Daoy (cell line): ENCODE measurements at places on chromosomes 4 and X.

GRCh38 chr4:53705151-53705764 lies 114.0 kb upstream of the LNX1 start:
- DNase-seq = no peak

DNA sequence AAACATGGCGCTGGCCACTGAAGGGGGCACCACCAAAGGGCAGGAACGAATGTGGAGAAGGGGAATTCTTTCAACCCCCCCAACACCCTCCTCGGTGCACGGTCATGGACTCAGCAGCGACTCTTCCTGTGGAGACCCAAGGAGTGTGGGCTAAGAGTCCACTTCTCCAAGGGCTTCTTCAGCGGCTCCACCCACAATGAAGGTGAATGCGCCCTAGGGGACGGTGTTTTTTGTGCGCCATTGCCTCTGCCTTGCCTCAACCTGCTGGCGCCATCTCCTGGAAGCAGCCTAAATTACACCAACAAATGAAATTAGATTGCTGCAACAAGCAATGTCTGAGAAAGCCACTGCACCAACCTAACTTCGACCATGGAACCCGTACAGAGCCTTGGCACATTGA lies 169.2 kb upstream of the MAGEB18 start:
- DNase-seq = no peak

- no peak for DNase-seq
Measured at GRCh38 chr4:120418146-120418545, 351.5 kb upstream of the MAD2L1 start.

- peak; percentile 31 for DNase-seq
Measured at GRCh38 chr4:26458157-26458561, 32.1 kb downstream of the CCKAR start.

DNA sequence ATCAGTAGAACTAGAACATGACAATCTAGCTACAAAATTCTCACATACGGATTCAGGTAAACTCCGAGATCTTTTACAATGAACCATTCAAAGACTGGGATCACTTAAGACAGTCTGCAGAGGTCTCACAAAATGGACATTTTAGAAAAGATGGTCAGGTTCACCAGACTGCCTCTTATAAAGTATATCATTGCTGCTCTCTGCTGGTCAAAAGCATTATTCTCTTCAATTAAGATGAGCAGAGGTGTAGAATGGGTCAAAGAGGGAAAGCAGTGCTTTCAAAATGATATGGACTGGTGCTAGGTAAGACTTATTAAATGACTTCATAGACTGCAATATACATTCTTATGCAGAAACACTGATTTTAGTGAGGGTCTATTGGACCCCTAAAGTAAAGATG lies 434.7 kb downstream of the PACRGL start:
- DNase-seq = no peak

- DNase-seq = no peak
Measured at GRCh38 chrX:103330681-103331288, 746 bp downstream of the TCEAL7 start.

DNA sequence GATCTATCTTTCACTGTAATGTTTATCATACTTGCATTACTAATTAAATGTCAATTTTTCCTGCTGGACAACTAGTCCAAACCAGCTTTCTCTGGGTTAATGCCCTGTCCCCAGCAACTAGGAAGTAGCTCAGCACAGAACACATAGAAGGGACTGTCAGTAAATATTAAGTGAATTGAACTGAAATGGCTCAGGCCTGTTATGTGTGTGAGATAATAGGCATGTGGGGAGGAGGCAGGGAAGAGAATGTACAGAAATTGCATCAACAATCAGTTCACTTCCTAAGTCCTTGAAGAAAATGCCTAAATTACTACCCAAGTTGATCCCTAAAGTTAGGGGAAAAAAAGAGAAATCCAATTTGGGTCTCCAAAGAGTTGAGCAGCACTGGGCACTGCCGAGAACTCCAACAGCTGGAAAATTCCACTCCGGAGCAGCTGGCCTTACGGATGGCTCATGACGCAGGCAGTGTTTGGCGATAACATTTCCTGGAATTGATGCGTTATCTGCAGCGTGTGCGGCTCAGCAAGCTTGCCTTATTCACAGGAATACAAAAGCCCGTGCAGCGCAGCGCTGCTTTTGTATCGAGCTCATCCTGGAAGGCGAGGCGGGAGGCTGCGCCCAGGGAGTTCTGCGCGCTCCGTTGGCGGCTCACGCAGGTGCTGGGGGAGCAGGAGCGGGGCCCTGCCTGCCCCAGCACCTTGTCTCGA lies 297.3 kb upstream of the LCORL start:
- DNase-seq = no peak

DNA sequence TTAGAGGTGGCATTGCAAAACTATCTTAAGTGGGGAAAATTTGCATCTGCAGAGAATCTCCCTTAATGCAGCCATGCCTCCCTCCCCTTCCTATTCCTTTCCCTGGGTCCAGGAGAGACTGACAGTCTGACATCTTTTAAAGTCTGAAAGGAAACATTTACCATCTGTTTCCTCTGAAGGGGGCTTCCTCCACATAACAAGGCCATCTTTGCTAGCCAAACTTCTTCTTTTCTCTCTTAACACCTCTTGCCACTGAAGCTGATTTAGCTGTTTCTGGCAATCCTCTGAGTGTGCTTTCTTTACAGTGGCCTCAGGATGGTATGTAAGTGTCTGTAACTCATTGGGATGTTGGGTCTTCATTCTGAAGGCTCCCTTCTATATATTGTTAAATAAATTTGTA lies 34.6 kb upstream of the AADAT start:
- DNase-seq = no peak

GRCh38 chrX:144297221-144297620 lies 413.4 kb downstream of the UBE2NL start:
- no peak for DNase-seq

- no peak for DNase-seq
Measured at GRCh38 chr4:11337287-11337686, 91.4 kb downstream of the HS3ST1 start.

DNA sequence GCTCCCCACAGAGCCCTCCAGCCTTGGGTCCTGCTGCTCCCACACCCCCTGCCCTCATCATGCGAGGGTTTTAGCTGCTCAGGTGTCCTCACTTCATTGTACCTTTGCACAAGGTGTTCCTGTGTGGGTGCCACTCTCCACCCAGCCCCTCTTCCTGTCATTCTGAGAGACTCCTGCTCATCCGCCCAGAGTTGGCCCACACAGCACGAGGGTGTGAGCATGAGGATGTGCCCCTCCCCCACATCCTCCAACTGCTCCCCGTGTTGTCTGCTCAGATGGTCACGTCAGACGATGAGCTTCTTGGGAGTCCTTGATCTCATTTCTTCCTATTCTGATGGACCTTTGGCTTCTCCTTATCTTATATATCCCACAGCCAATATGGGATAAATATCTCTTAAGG lies 53.2 kb downstream of the HTT-AS start:
- no peak for DNase-seq

GRCh38 chrX:44451056-44451455 lies 91.6 kb downstream of the FUNDC1 start:
- no peak for DNase-seq

- no peak for DNase-seq
Measured at GRCh38 chr4:78585633-78586032, 34.1 kb downstream of the ANXA3 start.

DNA sequence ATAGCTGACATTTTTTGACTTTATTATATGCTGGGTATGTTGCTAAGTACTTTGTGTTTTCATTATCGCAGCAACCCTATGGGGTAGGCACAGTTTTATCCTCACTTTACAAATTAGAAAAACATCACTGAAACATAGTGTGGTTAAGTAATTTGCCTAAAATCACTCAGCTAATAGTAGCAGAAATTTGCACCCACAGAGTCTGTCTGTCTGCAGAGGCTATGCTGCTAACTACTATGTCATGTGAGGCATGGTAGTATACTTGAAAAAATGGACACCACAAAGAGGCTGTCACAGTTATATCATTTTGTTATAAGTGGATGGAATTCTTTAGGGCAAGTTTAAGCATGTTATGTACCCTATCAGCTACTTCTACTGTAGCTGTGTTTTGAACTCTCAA lies 69.0 kb downstream of the STAG2 start:
- no peak for DNase-seq

- DNase-seq = no peak
Measured at GRCh38 chrX:42839632-42840031, 61.7 kb upstream of the PPP1R2C start.

DNA sequence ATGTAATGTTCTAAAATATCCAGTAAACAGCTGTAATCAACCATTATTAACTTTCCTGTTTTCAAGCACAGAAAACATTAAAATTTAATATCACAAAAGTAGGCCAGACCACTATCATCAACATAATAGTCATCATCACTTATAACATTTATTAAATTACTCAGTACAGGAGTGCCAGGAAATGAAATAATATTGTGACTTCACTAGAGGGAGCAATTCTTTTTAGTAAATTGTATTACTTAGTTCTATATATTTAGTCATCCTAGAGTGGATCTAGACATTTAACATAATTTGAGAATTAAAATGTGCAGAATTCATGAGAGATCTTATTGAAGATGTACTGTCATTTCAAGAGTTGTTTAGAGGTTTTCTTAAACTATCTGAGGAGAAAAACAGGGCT lies 33.6 kb downstream of the PITX2 start:
- DNase-seq = no peak

- no peak for DNase-seq
Measured at GRCh38 chrX:119247702-119248101, 11.6 kb downstream of the PGRMC1 start.

GRCh38 chr4:70538869-70539268 lies 20.5 kb downstream of the AMTN start:
- DNase-seq = no peak

DNA sequence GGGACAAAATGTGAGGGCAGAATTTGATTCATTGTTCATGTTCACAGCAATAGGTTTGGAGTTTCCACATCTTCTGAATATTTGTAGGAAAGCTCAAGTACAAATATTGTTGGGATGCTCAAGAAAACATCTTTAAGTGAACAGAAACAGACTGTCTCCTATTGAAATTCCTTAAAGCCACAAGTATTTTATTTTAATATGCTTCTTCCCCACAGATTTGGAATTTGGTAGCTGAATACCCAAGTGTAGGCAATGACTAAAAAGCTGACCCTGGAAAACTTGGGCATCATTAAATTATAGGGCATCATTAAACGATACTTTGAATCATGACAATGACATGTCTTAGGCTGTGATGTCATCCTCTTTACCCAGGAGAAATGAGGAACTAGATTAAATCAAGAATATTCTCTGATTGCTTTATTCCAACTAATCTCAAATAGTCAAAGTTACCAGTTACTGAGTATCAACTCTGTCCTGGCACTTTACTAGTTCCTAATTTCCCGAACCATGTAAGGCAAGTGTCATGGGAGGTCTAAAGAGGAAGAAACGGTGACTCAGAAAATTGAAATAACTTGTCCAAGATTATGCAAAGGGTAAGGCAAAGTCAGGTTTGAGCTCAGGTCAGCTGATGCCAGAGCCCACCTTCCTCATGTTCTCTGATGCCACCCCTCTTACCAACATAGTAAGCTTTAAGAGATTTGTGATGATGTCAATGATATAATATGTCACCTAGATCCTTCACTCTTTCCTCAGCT lies 223.1 kb upstream of the LEF1 start:
- no peak for DNase-seq

GRCh38 chrX:31007321-31007720 lies 64.5 kb downstream of the FTHL17 start:
- no peak for DNase-seq

DNA sequence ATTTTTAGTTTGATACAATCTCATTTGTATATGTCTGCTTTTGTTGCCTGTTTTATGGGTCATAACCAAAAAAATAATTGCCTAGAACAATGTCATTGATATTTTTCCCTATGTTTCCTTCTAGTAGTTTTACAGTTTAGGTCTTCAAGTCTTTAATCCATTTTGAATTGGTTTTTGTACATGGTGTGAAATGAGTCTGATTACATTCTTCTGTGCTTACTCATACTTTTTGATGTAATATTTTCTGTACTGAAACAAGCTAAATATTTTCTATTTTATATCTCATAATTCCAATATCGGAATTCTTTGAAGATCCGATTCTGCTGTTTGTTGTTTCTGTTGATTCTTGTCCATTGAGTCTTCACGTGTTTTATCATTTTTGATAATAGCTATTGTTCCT lies 10.6 kb downstream of the TMEM156 start:
- DNase-seq = no peak

- no peak for DNase-seq
Measured at GRCh38 chr4:11209826-11210225, 218.9 kb downstream of the HS3ST1 start.

DNA sequence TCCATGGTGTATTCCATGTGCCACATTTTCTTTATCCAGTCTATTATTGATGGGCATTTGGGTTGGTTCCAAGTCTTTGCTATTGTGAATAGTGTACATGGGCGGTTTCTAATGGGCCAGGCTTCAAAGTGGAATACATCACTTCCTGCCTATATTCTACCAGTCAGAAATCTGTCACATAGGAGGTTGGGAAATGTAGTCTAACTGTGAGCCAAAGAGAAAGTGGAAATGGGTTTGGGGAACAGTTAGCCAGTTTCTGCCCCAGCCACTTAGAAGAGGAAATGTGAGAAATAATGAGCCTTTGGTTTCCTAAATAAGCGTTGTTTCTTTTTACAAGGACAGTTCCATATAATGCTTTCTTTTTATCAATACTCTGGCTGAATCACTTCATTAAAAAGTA lies 85.1 kb upstream of the AP1S2 start:
- no peak for DNase-seq

- no peak for DNase-seq
Measured at GRCh38 chr4:102665527-102665926, 95.2 kb downstream of the MANBA start.

GRCh38 chrX:8714164-8714563 lies 17.8 kb downstream of the ANOS1 start:
- DNase-seq = no peak

GRCh38 chrX:21766101-21766500 lies 8.2 kb upstream of the SMPX start:
- no peak for DNase-seq

GRCh38 chrX:129706400-129707072 lies 32.2 kb upstream of the XPNPEP2 start:
- DNase-seq = peak; percentile 36

DNA sequence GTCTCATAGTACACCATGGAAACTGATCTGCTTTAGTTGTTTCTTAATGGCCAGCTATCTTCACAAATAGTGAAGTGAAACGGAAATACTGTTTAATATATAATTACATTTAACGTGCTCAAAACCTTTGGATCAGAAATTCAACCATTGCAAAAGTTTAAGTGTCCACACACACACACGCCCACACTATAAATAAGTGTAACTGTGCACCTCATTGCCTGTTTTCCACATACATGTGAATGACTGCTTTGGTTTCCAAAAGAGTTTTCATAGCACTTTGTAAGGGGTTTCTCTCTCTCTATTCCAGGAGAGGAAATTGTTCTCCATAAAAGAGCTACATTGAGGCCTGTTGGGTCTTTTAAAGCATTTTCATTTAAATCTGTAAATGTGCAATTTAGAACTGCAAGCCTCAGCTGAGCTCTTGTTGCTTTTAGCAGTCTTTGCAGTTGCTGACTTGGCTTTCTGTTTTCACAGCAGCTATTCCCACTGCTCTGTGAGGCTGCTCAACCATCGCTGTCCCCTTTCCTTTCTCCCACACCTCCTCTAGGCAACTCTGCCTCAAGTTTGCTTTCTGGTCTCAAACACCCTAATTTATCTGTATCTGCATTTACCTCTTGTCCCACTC lies 94.5 kb downstream of the RAPGEF2 start:
- no peak for DNase-seq
